Karpas-422 (cell line): ENCODE measurements at places on chromosomes 13 and 19. TPM values are rescaled to one million over a fixed set of nuclear protein-coding genes. Genes with fewer than 3 reads are reported as not detected.

DNA sequence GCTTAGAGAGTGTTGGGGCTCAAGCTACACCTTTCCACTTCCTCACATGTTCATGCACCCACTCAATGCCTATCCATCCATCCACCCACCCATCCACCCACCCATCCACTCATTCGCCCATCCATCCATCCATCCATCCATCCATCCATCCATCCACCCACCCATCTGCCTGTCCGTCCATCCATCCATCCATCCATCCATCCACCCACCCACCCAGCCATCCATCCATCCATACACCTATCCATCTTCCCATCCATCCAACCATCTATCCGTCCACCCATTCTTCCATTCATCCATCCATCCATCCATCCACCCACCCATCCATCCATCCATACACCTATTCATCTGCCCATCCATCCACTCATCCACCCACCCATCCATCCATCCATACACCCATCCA, 13.1 kb upstream of the HOMER3 start:
- no peak overlapping the region for H3K4me3 ChIP-seq
- no peaks in the 10 kb centered on the region for H3K4me1 ChIP-seq

DNA sequence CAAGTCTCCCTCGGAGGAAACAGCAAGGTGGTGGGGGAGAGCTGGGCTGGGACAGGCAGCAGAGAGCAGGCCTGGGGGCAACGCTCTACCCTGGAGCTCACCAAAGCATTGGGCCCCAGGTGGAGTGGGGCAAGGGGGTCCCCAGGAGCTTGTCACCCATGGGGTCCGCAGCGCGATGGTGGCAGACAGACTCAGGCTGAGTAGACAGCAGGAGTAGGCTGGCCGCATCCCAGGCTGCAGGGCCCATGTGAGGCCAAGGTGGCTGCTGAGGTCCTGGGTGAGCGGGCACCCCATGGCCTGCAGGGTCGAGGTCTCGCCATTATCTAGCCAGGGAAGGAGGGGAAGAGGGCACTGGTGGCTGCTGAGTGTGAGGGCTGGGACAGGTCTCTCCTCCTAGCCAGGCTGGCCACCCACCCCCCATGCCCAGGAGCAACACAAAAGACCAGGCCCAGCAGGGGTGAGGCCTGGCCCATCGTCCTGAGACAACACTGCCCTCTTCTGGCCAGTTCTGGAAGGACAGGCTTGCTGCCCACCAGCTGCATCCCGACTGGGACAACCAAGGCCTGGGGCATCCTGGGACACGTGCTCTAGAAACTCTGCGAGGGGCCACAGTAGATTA, 33.1 kb downstream of the CEBPG start:
- H3K4me1 ChIP-seq = no peaks in the 10 kb centered on the region
- H3K36me3 ChIP-seq = no peaks in the 10 kb centered on the region
- DNase-seq = peak; percentile 81
- H3K27me3 ChIP-seq = no peaks in the 10 kb centered on the region
- H3K4me3 ChIP-seq = no peak overlapping the region
- H3K27ac ChIP-seq = no peak overlapping the region

DNA sequence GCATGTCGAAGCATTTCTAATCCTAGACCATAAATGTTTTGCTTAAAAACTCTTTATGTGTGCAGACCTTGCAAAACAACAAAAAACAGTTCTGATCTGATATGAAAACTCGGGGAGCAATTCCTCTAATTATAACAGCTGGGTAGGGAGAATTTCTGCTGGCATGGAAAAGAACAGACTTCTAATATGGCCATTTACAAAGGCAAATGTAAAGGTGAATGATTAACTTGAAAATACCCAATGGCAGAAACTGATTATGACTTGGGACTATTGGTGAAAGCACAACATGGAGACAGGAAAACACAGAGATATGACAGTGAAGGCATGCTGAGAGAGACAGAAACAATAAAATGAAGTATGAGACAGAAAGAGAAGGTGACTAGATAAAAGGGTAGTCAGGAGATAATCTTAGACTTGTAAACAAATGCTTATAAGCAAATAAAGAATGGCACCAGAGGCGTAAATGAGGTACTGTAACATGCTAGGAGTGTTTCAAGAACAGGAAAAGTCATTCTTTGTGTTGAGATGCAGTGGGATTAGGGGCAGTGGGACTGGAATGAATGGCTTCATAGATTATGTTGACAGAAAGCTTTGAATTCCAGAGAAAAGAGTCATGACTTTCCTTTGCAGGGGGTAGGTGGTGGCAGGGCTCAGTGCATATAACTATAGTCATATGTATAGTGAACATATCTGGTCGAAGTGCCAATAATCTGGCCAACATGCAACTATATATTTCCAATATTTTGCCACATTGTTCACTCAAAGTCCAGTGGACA, 393.0 kb downstream of the ITGBL1 start:
- no peaks in the 10 kb centered on the region for H3K27me3 ChIP-seq
- no peak overlapping the region for H3K4me3 ChIP-seq
- no peaks in the 10 kb centered on the region for H3K4me1 ChIP-seq
- H3K36me3 ChIP-seq = no peaks in the 10 kb centered on the region

CNFN gene
- not detected in 2 replicates for total RNA-seq

DNA sequence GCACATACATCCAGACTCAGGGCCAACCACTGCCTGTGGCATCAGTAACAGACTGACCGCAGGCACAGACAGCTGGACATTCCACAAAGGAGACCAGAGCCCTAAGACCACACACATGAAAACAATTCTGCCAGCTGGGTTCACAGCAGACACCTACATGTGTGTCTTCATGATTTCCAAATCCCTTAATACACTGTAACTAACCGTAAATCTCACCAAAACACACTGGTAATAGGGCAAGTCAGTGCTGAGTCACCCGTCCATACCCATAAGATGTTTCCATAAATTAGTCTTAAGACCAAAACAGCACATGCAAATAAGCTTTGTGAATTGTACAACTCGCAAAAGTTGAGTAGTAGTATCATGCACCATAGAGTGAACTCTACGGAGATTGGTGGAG, 65.4 kb downstream of the TUBGCP3 start:
- DNase-seq = no peak
- H3K4me1 ChIP-seq = no peaks in the 10 kb centered on the region
- no peak overlapping the region for H3K27ac ChIP-seq

DNA sequence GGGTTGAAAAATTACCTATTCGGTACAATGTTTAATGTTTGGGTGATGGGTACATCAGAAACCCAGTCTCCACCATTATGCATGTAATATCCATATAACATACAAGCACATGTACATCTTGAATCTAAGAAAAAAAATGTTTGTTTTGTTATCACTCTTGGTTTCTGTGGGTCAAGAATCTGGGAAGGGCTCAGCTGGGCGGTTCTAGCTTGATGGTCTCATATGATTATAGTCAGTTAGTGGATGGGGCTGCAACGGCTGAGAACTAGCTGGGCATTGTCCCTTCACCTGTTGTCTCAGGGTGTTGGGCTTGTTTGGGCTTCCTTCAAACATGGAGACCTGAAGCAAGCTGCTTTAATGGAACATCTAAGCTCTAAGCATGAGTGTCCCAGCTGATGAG, 4.7 kb downstream of the ADGRE3 start:
- H3K4me3 ChIP-seq = no peak overlapping the region
- no peak for DNase-seq
- no peaks in the 10 kb centered on the region for H3K36me3 ChIP-seq
- H3K4me1 ChIP-seq = no peaks in the 10 kb centered on the region
- no peak overlapping the region for H3K27ac ChIP-seq

DNA sequence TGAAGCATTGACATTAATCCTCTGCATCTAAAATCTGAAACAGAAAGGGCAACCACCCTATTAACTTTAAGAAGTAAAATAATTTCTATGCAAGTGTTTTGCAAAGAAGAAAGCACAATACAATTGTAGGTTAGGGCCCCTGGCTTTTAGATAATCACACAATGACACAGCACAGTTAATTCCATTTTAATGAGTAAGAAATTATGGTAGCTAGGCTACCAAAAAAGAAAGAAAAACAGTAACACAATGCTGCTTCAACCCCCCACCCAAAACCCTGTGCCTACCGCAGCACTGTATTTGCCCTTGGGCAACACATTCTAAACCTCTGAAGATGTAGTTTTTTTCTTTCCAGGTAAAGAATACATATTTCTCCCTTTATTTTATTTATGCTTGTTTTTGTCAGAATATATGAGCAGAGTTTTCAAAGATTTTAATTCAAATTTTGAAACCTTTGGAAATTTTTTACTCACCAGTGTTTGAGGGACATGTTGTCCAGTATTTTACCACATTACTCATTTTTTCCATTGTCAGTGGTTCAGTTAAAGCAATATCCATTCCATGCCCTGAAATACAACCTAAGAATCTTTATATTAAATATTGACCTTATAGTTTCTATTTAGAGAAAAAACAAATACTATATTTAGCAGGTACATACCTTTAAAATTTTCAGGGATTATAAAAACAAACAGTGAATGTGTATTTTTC, 21.1 kb downstream of the SOHLH2 start:
- no peaks in the 10 kb centered on the region for H3K36me3 ChIP-seq
- H3K27ac ChIP-seq = no peak overlapping the region
- no peaks in the 10 kb centered on the region for H3K27me3 ChIP-seq
- no peak for DNase-seq
- H3K4me3 ChIP-seq = no peak overlapping the region

CEACAM3 gene
- not detected in 2 replicates for total RNA-seq

DNA sequence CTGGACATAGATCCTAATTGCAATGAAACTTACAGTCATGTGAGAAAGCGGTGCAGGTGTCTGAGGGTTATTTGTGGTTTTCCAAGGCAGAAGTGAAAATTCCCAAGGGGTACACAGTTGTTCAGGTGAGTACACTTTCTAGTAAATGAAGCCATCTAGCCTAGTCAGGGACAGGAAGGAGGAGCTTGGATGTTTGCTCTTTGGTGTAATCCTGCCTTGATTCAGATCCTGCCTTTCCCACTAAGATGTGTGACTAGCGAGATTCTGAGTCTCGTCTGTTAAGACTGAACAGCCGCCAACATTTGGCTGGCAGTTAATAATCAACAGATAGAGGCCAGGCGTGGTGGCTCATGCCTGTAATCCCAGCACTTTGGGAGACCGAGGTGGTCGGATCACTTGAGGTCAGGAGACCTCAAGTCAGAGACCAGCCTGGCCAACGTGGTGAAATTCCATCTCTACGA, 2.5 kb downstream of the RPS9 start:
- no peaks in the 10 kb centered on the region for H3K27me3 ChIP-seq
- peaks cover 65% of the 10 kb centered on the region for H3K36me3 ChIP-seq
- no peak for DNase-seq
- peaks cover 29% of the 10 kb centered on the region for H3K4me1 ChIP-seq
- no peak overlapping the region for H3K27ac ChIP-seq
- H3K4me3 ChIP-seq = no peak overlapping the region

GRCh38 chr13:73368608-73369007, 309.8 kb downstream of the KLF5 start:
- H3K4me1 ChIP-seq = no peaks in the 10 kb centered on the region
- H3K27me3 ChIP-seq = no peaks in the 10 kb centered on the region
- no peak for DNase-seq
- no peak overlapping the region for H3K4me3 ChIP-seq
- no peak overlapping the region for H3K27ac ChIP-seq

CGB5 gene
- total RNA-seq = not detected in 2 replicates

CYP2A6 gene
- total RNA-seq = not detected in 2 replicates

SIAH3 gene
- not detected in 2 replicates for total RNA-seq

FXYD5 gene
- total RNA-seq = 89.3 and 134 TPM in 2 replicates

GRCh38 chr19:32870981-32871451, 1.4 kb upstream of the SLC7A9 start:
- DNase-seq = no peak
- no peaks in the 10 kb centered on the region for H3K36me3 ChIP-seq
- H3K4me1 ChIP-seq = peaks cover 1% of the 10 kb centered on the region
- H3K27me3 ChIP-seq = no peaks in the 10 kb centered on the region
- H3K27ac ChIP-seq = no peak overlapping the region

DNA sequence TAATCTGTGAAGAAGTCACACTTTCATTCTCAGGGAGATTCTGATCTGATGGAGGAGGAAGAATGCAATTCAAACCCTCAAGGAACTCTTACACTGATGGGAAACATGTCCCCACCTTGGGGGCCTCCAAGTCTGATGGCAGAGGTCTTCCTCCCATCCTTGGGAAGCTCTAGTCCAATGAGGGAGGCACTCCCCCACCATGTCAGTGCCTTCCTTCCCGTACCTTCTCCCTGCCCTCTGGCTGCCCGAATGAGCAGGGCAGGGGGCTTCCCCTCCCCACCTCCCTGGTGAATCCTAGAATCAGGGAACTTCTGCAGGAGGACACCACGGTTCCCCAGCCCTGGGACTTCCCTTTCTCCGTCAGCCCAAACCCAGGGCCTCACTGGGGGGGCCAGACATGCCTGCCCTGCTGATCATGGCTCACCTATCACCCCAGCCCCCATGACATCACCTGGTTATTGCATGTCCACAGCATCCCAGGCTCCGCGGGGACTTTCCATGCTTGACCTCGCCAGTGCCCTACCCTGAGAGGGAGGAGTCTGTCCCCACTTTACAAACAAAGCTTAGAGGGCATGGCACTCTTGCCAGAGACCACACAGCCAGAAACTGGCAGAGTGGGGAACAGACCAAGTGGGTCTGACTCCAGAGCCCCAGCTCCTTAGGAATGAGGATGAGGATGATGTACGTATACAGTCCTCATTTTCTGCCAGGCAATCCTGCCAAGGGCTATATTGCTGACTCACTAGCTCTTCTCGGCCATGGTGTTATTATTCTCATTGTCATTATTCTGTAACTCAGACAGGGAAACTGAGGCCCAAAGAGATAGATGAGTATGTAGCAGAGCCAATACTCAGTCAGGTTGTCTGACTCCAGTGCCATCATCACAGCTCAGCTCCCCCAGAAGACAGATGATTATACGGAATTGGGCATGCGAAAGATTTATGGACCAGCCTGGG, 9.6 kb upstream of the BCL3 start:
- no peak overlapping the region for H3K4me3 ChIP-seq
- no peak for DNase-seq
- H3K27me3 ChIP-seq = no peaks in the 10 kb centered on the region
- H3K27ac ChIP-seq = no peak overlapping the region

GRCh38 chr19:54792814-54793213, 10.6 kb upstream of the KIR2DL4 start:
- no peak overlapping the region for H3K27ac ChIP-seq
- peaks cover 18% of the 10 kb centered on the region for H3K4me1 ChIP-seq
- DNase-seq = peak; percentile 40
- peak overlapping the region; percentile 52 for H3K4me3 ChIP-seq

MATK gene
- total RNA-seq = not detected in 2 replicates

CEACAM19 gene
- total RNA-seq = not detected in 2 replicates

DNA sequence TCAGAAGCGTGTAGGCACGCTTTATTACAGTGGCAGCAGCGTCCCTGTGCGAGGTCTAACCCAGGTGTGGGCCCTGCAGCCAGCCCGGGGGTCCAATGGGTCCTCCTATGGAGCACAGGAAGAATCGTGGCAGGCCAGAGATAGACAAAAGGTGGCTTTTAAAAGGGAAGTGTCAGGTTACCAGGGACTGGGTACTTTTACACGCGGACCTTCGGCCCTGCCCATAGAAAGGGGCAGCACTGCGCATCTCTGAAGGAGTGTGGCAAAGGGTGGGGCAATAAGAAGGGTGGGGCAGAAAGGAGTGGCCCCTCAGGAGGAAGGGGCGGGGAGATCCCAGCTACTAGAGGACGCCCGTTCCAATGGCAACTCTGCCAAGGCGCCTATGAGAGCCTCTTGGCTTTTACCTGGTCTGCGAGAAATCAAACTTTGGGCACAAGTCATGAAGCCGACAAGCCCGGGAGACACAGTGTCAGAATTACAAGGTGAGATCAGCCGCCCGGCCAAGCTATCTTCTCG, 1419.8 kb downstream of the UQCRFS1 start:
- DNase-seq = peak; percentile 96
- no peaks in the 10 kb centered on the region for H3K27me3 ChIP-seq
- H3K36me3 ChIP-seq = peaks cover 47% of the 10 kb centered on the region
- peaks cover 17% of the 10 kb centered on the region for H3K4me1 ChIP-seq
- peak overlapping the region; percentile 87 for H3K27ac ChIP-seq

GCDH gene
- 24.9 and 32.8 TPM in 2 replicates for total RNA-seq

- no peak for DNase-seq
- H3K36me3 ChIP-seq = no peaks in the 10 kb centered on the region
- H3K4me3 ChIP-seq = no peak overlapping the region
- H3K4me1 ChIP-seq = peaks cover 3% of the 10 kb centered on the region
Observed at GRCh38 chr13:110555601-110556223, 5.8 kb downstream of the RAB20 start.
